ENCODE measurements at places on chromosomes 7 and 10. TPM values are rescaled to one million over a fixed set of nuclear protein-coding genes. Genes with fewer than 3 reads are reported as not detected.

The CDNF gene
- total RNA-seq: 2.0 TPM

The PLEKHS1 gene
- total RNA-seq: not detected

The VOPP1 gene
- 133 TPM for total RNA-seq

The DKK1 gene
- 7.4 TPM for total RNA-seq

The PTPRN2 gene
- not detected for total RNA-seq

The CRTAC1 gene
- total RNA-seq: 2.6 TPM

The CD36 gene
- 2.6 TPM for total RNA-seq

GRCh38 chr7:22696541-22697228, 30.3 kb upstream of the IL6 start:
- DNase-seq: peak; percentile 52

GRCh38 chr10:52632591-52632990, 140.0 kb downstream of the MBL2 start:
- DNase-seq: no peak

DNA sequence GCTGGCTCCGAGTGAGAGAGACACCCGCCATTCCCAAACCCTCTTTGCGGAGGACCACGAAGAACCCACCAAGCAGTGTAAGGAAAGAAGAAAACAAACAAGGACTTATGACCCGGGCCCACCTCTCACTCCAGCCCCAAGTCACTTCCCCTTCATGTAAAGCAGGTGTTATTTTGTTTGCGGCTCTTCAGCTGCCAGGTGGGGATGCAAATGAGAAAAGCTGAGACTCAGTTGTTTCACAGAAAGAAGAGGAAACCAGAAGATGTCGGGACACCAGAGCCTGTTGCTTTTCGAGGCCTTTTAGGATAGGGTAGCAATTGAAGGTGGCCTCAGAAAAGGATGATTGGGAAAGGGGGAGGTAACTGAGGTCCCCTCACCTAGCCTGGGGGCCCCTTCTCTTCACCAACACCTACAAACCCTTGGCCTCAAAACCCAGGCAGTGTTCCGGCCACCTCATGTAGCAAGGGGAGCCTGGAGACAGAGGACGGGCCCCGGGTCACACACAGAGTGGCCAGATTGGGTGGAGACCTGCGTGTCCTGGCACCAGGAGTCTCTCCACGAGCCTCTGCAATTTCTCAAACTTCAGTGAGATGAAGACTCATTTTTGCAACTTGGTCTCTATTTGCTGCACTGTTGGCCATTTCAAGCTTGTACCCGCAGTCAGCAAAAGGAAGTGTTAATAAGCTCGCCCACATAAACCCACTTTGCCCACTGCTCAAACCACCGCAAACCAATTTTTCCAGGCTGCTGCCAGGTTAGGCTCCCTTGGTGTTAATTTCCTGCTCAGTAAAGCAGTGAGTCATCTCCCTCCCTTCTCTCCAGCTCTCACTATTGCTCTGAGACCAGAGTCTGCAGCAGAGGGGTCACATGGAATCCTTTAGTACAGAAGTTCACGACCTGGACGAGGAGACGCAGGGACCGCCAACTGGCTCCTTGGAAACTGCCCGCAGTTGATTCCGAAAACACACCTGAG, 45.5 kb downstream of the AOC1 start:
- DNase-seq: no peak

GRCh38 chr7:11430112-11430511, 401.9 kb downstream of the THSD7A start:
- no peak for DNase-seq

- no peak for DNase-seq
These were observed 2.5 kb downstream of the HSPB1 start for GRCh38 chr7:76304888-76305375.

GRCh38 chr7:113414401-113415035, 296.2 kb upstream of the SMIM30 start:
- no peak for DNase-seq

DNA sequence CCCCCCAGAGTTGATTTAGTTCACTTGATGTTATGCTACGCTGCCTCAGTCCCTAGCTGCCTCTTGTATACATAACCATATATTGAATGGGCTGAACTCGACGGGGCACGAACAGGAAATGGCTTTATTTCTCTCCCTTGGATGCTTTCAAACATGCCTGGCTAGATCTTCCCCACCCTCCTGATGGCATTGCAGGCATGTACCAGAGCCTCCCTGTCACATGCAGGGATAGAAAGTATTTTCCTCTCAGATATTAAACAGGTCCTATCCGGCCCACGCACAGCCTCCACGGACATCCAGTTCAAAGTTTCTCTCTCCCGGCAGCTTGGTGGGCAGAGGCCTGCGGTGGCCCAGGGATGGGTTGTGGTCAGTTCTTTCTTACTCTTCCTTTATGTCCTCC, 422.1 kb downstream of the RPS24 start:
- DNase-seq: no peak

DNA sequence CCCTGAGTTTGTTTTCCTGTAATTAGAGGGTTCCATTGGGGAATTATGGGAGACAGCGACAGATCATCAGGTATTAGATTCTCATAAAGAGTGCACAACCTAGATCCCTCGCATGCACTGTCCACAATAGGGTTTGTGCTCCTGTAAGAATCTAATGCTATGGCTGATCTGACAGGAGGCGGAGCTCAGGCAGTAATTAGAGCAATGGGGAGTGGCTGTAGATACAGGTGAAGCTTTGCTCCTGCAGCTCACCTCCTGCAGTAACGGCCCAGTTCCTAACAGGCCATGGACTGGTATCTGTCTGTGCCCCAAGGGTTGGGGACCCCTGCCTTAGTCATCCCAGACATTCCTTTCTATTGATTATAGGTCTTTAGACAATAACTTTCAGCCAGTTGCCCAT, 894 bp upstream of the ZSCAN21 start:
- no peak for DNase-seq

- peak; percentile 17 for DNase-seq
These were observed 150.9 kb upstream of the KLF6 start for GRCh38 chr10:3935933-3936359.

GRCh38 chr10:88117869-88118632, 254.6 kb downstream of the PTEN start:
- DNase-seq: no peak

DNA sequence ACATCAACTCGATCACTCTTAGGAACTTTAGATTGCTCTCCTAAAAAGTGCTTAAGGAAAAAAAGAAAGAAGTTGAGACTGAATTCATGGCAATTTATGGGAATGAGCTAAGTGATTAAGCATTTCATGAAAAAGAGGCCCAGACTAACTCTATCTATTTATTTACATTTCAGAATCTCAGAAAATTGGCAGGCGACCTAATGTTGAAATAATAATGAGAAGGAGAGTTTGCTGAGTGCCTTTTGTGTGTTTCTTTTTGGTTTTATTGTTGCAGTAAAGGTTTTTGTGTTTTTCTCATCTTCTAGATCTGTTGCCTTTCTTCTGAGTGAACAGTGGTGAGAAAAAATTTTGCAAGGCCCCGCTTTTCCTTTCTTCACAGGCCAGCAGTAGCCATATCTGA, 3.8 kb downstream of the GRK5 start:
- peak; percentile 73 for DNase-seq
